Kidney tubule cell (primary cell): ENCODE measurements at places on chromosomes 3 and 15.

DNA sequence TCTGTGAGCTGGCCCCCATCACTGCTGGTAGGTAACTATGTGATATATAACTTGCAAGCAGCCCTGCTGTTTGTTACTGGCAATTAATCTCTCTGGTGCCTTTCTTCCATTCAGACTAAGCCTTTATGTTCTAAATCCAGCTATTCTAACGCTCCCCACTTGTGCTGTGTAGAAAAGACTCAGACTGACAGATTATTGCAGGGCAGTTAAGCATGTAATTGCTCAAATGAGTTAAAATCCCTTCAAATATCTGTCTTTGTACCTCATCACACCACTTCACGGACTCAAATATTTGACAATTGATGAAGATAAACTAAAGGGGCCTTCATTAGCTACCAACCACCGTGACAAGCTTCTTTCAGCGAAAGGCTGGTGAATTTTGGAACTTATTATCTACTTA, 416.2 kb downstream of the NR2F2 start:
- DNase-seq: no peak

GRCh38 chr3:61928039-61928438, 366.7 kb downstream of the PTPRG start:
- no peak for DNase-seq

GRCh38 chr3:57086201-57086600, 25.7 kb downstream of the SPATA12 start:
- DNase-seq: no peak

DNA sequence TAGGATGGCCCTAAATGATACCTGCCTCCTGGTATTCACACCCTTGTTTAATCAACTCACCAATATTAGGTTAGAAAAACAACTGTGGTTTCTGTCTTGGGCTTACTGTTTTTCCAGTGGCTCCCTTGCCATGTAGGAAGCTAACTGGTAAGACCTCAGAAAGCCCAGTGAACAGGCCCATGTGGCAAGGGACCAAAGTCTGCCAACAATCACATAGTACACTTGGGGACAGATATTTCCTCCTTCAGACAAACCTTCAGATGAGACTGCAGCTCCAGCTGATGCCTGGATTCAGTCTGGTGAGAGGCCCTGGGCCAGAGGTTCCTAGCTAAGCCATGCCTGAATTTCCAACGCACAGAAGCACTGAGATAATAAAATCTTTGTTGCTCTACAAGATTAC, 96.1 kb downstream of the GSK3B start:
- no peak for DNase-seq

DNA sequence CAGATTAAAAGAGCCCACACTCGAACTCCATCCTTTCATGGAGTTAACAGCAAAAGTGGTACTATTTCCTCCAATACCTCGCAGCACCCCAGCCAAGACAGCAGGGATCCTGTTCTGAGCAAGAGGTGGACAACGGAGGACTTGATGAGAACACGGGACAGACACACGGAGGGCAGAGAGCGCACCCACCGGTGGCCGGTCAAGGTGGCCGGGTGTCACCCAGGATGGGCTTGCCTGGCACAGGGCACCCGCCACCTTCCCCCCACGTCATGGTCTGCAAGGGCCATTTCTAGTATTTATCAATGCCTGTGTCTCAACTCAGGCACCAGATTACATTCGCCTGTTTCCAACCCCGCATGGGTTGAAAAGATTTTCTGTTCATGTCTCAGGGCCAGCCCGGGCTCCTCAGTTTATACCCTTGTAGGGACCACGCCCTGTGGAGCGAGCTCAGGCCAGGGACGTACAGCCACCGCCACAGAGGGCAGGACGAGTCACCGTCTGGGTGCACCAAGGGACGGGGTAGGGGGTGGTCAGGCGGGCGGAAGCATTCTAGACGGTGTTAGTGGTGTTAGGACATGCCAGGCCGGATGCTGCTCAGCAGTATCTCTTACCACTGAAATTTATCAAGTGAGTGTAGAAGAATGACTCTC, 64.2 kb downstream of the CYFIP1 start:
- DNase-seq: no peak

DNA sequence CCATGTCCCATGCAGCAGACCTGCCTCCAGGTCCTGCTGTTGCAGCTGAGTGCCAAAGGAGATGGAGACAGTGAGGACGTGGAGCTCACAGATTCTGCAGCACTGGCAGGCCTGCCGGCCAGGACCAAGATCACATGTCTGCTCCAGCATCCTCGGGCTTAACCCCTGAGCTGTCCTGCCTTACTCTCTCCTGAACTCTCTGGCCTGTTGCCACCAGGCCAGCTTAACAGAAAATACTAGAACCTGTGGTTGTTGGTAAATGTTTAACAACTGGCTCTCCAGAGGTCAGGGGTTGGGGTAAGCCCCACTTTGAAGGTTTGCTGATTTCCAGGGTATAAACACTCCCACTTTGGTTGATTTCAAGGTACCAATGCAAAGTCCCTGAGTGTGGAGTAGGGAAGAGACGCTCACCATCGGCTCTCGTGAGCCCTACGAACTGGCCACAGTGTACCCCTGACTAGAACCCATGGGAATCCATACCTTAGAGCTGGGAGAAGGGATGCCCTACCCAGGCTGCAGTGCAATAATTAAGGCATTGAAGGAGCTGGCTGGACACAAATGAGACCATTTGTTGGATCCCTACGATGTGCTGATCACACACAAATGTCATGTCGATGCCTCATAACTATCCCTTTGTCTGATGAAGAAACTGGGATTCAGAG, 147.9 kb downstream of the OR4M2 start:
- no peak for DNase-seq

- DNase-seq: no peak
Measured at GRCh38 chr3:145628211-145628610, 532.8 kb downstream of the PLOD2 start.

GRCh38 chr3:25151281-25151902, 276.7 kb upstream of the RARB start:
- DNase-seq: no peak

GRCh38 chr15:90523373-90523772, 6.3 kb upstream of the CRTC3 start:
- no peak for DNase-seq

GRCh38 chr15:63611177-63611576, 14.0 kb downstream of the FBXL22 start:
- DNase-seq: no peak

DNA sequence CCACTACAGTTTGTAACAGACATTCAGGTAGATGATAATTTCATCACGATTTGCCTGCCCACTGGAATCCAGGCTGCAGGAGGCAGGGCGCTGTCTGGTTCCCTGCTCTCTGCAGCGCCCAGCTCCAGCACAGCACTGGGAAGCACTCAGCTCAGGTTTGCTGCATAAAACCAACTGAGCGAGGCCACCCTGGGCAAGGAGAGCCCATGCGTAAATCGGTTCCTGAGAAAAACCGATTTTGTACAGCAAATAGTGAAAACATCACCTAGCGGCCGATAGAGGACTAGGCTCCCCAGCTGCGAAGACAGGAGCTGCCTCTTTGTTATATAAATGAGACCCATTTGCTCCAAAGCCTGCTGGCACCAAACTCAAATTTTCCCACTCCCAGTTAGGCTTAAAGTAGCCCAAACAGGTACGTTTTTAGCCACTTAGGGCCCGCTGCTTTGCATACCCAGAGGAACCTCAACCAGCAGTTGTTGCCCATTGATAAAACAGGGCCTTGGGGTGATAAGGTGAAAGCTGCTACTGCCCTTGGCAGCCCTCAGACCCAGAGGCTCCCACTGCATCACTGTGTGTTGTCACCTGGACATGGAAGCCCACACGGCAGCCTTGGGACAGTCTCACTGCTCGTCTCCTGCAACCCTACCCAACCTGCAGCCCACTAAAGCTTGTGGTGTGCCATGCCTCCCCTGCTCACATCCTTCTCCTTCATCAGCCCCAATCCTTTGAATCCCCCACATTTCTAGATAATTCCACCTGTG, 47.5 kb downstream of the ALDH1L1 start:
- DNase-seq: no peak

GRCh38 chr3:54550221-54550977, 377.5 kb downstream of the LRTM1 start:
- peak; percentile 13 for DNase-seq

- DNase-seq: no peak
Measured at GRCh38 chr3:11001658-11002021, 9.1 kb downstream of the SLC6A1 start.

DNA sequence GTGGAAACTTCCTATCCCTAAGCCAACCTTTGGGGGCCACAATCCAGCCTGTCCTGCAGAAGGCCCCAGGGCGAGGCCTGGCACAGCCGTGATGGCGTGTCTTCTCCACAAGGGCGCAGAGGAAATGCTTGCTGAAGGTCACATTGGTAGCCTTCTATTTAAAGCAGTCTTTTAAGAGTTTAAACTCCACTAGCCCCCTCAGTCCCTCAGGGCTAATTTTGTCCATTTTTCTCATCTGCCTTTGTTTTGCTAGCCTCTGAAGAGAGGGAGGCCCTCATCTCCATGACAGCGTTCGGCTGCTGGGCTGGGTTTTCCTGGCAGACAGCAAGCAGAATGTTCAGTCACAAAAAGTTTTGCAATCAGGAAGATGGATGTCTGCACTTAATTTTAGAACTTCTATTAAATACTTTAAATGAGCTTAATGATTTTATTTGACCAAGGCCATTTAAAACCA, 40.8 kb downstream of the RARB start:
- no peak for DNase-seq

DNA sequence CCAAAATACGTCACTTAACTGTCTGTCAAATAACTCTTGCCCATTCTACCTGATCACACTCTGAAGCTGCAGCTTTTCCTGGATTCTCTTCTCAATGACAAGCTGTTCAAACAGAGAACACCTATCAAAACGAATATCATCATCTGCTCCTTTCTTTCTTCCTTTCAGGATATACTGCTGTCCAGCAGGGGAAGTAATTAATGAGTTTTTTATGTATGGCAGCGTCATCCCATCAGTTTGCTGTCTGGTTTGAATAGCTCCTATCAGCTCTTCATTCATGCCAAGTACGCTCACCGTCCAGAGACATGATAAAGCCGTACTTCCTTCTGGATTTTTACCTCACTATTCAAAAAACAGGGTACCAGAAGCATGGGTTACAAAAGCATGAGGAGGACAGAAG, at the start of gene CHRM5:
CHRM5 (plus strand) TSS at position 274 of the 400 bp plus-strand sequence. CDS start 94,221 bp downstream, outside the sequence.
- DNase-seq: no peak

GRCh38 chr3:39189150-39189958, 3.0 kb downstream of the XIRP1 start:
- DNase-seq: no peak

DNA sequence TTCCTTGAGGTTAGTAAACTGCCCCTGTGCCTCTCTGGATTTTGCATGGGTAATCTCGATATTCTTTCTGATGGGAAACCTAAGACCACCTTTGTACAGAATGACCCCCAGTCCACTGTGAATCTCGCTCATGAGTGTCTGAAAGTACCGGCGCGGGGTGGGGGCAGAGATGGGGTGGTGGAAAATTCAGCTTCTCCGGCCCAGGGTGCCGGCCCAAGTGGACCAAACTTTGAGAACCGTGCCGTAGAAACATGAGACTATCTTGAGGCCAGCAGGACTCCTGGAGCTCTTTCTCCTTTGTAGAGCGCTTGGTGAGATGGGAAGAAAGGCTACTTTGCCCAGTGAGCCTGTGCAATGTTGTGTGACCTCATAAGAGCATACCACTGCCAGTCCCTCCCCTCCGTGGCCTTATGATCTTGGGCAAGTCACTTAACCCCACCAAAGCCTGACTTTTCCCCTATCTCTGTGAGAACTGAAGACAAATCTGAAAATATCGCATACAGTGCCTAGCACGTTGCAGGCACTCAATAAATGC, 40.4 kb upstream of the VEPH1 start:
- peak; percentile 14 for DNase-seq

GRCh38 chr15:75031848-75032247, 8.5 kb downstream of the PPCDC start:
- peak; percentile 16 for DNase-seq

- no peak for DNase-seq
Measured at GRCh38 chr15:67999320-68000100, 54.6 kb upstream of the PIAS1 start.

- DNase-seq: no peak
Measured at GRCh38 chr15:37037071-37037655, 63.2 kb downstream of the MEIS2 start.

DNA sequence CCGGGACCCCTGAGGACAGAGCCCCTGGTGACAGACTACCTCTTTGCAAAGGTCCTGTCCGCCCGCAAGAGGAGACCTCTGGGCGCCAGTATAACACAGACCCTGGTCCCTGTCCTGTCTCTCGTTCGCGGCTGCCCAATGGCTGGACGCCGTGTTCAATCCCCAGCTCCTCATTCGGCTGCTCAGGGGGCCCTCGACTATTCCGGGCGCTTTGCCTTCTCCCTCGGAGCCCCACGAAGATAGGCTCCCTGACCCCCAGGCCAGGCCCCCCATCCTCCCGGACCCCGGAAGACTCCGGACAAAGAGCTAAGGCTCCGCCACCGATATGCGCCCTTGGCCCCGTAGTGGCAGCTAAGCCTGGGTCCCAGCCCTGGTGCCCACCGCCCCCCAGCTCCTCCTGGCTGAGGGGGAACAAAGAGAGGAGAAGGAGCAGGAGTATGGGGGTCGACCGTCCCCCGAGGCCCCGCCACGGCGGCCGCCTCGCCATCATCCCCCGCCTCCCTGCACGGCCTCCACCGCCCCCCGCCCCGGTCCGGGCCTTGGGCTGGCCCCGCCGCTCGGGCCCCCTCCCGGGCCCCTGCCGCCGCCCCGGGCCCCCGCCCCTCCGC, 437 bp downstream of the CELSR3 start:
- no peak for DNase-seq
